Epithelial cell of esophagus (primary cell): ENCODE measurements at places on chromosomes 3 and 15.
A peak's percentile ranks its signal among the peaks of the same experiment; 100 is the strongest.

- DNase-seq = peak; percentile 70
These were observed 19.2 kb upstream of the CORO2B start for GRCh38 chr15:68559345-68560310.

GRCh38 chr3:86991840-86992435 lies 989 bp upstream of the VGLL3 start:
- DNase-seq = peak; percentile 46

DNA sequence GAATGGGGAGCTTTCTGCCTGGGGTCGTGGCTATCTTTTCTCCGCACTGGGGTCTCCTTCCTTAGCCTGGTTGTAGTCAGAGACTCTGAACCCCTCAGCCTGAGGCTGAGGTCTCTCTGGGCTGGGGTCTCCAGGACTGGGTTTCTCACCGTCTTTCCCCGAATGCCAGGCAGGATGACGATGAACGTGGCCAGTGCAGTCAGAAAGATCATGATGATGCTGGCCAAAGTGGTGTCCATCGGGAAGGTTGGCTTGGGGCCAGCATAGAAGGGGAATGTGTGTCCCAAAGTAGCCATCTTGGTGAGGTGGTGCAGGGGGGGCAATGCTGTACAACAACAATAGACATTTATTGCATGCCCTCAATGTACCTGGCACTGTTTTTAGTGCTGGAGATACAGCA lies 7.0 kb downstream of the DUOXA1 start:
- DNase-seq = no peak

DNA sequence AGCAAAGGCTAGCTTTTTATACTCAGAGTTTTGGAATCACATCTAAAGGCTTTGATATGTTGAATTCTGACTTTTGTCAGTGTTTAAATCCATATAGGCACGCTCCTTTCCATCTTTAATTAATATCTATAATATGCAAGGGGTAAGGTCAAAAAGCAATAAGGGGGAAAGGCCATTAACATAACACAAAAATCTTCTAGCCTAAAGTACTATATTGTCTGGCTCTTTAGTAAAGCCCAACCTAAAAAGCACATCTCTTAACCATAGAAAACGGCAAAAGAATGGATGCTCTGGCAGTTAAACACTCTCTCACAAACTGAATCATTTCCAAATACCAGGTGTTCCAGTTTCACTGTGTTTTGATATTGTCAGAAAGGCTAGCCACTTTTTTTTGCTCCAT lies 76.4 kb downstream of the EFL1 start:
- DNase-seq = no peak

DNA sequence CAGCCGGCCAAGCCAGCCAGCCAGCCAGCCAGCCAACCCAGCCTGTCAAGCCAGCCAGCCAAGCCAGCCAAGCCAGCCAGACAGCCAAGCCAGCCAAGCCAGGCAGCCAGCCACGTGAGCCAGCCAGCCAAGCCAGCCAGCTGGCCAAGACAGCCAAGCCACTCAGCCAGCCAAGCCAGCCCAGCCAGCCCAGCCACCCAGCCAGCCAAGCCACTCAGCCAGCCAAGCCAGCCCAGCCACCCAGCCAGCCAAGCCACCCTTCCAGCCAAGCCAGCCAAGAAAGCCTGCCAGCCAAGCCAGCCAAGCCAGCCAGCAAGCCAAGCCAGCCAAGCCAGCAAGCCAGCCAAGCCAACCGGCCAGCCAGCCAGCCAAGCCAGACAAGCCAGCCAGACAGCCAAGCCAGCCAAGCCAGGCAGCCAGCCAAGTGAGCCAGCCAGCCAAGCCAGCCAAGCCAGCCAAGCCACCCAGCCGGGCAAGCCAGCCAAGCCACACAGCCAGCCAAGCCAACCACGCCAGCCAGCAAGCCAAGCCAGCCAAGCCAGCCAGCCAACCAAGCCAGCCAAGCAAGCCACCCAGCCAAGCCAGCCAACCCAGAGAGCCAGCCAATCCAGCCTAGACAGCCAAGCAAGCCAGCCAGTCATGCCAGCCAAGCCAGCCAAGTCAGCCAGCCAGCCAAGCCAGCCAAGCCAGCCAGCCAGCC lies 199.5 kb downstream of the GOLGA6L6 start:
- DNase-seq = peak; percentile 41

- DNase-seq = no peak
These were observed 2.3 kb upstream of the CLK3 start for GRCh38 chr15:74613089-74613952.

DNA sequence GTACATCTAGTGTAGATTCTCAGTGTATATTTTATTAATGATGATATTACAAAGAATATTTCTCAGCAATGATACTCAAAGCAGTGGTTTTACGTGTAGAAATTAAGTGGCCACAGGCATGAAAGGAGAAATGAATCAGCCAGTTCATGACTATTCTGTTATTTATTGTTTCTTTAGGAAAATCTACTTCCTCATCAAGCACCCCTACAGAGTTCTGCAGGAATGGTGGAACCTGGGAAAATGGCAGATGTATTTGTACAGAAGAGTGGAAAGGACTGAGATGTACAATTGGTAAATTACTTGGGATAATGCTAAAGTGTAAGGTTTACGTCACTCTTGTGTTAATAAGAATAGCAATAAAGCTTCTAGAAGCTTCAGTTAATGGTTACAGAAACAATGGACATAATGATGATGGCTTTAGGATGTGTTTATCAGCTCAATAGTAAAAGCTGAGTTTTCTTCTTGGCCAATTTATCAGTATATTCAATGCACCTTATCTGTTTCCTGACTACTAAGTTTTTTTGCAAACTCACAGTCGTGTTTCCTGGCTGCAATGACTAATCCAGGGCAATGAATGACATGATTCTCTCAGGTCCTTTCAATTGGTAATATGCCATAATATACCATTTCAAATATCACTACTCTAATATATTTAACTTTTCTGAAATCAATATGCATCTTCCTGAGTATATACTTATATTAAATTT lies 20.2 kb downstream of the ADGRG7 start:
- DNase-seq = peak; percentile 49

DNA sequence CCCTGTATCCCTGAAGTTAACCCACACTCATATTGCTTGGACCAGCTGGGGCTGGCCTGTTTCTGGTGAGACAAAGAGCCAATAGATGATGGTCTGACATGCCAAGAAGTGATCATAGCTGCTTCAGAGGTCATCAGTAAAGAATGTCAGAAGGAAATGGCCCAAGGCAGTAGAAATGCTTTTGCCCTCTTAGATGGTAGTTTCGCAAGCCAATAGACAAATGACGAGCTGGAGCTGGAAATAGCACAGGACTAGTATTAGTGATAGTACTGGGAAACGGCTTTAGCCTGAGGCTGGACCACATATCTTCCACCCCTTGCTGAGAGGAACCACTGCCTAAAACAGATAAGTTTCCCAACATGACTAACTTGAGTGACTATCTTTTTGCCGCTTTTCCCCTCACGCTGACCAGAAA lies 176.1 kb upstream of the THBS1 start:
- DNase-seq = peak; percentile 98

GRCh38 chr15:100939791-100940190 lies 20.6 kb downstream of the LRRK1 start:
- DNase-seq = no peak

GRCh38 chr3:62876064-62876463 lies 848 bp upstream of the CADPS start:
- DNase-seq = peak; percentile 76

DNA sequence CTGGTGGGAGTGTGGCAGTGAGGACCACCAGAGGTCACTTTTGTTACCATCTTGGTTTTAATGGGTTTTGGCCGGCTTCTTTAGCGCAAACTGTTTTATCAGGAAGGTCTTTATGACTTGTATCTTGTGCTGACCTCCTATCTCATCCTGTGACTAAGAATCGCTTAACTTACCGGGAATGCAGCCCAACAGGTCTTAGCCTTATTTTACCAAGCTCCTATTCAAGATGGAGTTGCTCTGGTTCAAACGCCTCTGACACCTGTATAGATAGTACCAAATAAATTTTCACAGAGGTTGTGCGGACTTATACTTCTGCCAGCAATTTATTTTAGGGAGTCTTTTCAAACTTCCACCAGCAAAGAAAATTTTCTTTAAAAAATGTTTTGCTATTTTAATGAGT lies 13.6 kb upstream of the SLCO3A1 start:
- DNase-seq = peak; percentile 77
